ENCODE measurements at places on chromosomes 3 and 15.

- no peak for DNase-seq
Measured at GRCh38 chr3:36124118-36124796, 256.0 kb upstream of the STAC start.

DNA sequence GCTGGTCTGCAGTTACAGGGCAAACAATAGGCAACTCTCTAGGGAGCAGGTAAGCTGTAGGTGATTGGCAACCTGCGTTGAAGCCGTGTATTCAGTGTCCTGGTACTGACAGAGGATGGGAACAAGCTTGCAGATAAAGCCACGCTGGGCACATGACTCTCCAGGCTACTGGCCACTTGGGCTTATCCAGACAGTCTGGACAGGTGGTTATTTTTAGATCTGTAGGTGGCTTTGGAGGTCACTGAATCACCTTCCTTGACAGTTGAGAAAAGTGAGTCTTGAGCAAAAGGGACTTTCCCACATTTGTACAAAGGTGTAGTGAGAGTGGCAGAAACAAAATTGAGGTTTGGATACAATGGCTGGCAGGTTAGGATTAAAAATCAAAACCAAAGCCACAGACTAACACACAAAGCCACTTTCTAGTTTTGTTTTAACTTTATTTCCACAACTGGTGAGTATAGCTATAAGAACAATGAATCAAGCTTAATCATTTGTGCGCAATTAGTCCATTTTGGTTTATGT is 22.3 kb upstream of the IL1RAP start:
- DNase-seq = no peak

DNA sequence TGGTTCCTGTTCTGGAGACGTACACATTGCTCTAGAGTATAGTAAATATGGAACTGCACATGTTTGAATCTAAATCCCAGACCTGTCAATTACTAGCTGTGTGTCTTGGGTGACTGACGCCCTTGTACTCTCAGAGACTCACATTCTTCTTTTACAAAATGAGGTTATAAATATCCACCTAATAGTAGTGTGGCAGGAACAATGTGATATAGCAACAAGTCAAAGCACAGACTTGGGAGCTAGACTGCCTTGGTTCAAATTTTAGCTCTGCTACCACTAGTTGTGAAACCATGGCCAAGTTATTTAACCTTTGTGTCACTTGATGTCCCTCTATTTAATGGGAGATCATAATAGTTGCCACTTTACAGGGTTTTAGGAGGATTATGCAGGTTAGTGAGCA is 245.6 kb downstream of the CPNE4 start:
- DNase-seq = no peak

DNA sequence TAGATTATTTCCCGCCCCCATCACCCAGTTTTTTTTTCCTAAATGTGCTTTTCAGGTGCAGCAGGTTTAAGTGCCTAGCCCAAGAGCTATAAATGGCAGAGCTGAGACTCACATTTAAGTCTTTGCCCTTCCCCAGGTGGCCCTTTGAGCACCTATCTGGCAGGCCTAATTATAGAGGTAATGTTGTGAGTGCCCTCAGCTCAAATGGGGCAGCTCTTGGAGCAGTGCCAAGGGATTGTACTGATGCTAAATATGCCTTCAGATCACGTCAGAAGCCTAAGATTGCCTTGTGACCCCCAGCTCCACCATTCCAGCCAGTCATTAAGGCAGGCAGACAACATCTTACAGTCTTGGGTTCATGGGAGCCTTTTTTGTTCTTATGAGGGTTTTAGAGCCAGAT is 159.5 kb downstream of the RPLP1 start:
- DNase-seq = no peak

DNA sequence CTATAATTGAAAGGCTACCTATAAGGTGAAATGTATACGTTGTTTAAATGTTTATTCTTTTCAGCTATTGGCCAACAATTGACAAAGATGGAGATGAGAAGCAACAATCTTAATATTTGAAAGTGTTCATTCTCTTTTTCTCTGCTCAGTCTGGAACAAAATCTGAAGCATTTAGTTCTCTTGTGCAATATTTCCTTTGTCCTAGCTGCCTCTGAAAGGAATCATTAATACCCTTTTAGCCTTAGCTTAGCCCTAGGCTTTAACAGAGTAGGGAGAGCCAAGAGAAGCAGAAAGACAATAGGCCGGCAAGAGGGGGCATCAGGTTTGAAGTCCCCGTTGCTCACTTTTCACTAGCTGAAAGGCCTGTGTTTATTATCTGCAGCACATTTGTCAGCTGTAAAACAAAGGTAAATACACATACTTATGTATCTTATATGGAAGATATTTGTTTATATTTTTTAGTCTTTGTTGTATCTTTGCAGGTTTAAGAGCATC is 422.5 kb upstream of the SEMA6D start:
- DNase-seq = no peak

DNA sequence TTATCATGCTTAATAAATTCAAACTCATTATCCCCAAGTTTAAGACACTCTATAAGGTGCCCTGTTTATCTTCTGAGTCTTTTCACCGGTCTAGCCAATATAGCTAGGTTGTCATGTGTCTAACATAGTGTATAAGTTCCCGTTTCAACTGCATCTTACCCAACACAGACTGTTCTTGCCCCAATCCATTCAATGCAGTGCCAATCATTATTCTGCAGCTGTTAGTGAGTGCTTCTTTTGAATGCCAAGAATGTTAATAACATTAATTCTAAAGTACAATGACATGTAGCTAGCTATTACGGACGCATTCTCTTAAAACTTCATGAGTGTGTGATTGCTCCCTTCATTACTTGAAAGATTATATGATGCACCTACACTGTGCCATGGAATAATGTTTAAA is 646.4 kb upstream of the NR2F2 start:
- DNase-seq = no peak

DNA sequence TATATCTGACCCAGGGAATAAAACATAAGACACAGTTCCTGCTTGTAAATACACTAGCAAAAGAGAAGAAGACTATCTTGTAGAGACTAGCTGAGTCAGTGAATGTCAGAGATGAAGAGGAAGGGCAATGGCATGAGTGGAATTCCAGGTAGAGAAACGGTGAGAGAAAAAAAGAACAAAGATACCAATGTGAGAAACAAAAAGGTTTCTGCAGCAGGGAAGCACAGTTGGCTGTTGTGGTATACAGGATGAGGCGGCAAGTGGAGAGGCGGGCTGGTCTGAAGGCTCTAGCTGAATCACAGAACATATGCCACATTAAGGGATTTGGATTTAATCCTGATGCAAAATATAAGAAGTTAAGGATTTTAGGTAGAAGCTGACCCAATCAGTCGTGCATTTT is 17.1 kb upstream of the TASOR start:
- no peak for DNase-seq
